ENCODE measurements at places on chromosomes 2 and 18. TPM values are rescaled to one million over a fixed set of nuclear protein-coding genes. Genes with fewer than 3 reads are reported as not detected.

SRSF7 gene
- 45.9 TPM for total RNA-seq

INPP5D gene
- total RNA-seq: 4.6 TPM

IL36G gene
- not detected for total RNA-seq

GAL3ST2 gene
- total RNA-seq: not detected

LINC00305 gene
- not detected for total RNA-seq

SULT1C4 gene
- 2.7 TPM for total RNA-seq

GPR155 gene
- total RNA-seq: 14.7 TPM

ATOH8 gene
- total RNA-seq: 25.8 TPM

APCDD1 gene
- total RNA-seq: 27.0 TPM

SOX11 gene
- total RNA-seq: 0.81 TPM

SRD5A2 gene
- not detected for total RNA-seq

VWA3B gene
- 0.32 TPM for total RNA-seq

B4GALT6 gene
- total RNA-seq: 7.4 TPM

AQP12B gene
- total RNA-seq: not detected

BCL11A gene
- total RNA-seq: 31.6 TPM

HOXD4 gene
- not detected for total RNA-seq

CRYGD gene
- not detected for total RNA-seq

TUBB6 gene
- total RNA-seq: 94.6 TPM

SOCS6 gene
- 22.4 TPM for total RNA-seq

TMEM247 gene
- not detected for total RNA-seq

PRKAG3 gene
- not detected for total RNA-seq

CBLN2 gene
- total RNA-seq: not detected

MROH2A gene
- total RNA-seq: not detected

CACNB4 gene
- total RNA-seq: 0.46 TPM

COLEC12 gene
- 9.1 TPM for total RNA-seq

VWC2L gene
- total RNA-seq: not detected

MARCHF4 gene
- not detected for total RNA-seq

SIGLEC15 gene
- total RNA-seq: not detected

TUBA3E gene
- total RNA-seq: 69.5 TPM

CAPN14 gene
- total RNA-seq: 0.32 TPM

NPHP1 gene
- total RNA-seq: 4.5 TPM

SIX3 gene
- not detected for total RNA-seq

KATNAL2 gene
- 3.0 TPM for total RNA-seq

PLB1 gene
- 1.8 TPM for total RNA-seq

HRH4 gene
- total RNA-seq: not detected

MDH1B gene
- total RNA-seq: 0.54 TPM

TLK1 gene
- total RNA-seq: 27.5 TPM

EFR3B gene
- total RNA-seq: 3.8 TPM

AFF3 gene
- 7.6 TPM for total RNA-seq

SLC38A11 gene
- total RNA-seq: 0.48 TPM

ARHGAP15 gene
- 5.4 TPM for total RNA-seq

FAHD2B gene
- 31.8 TPM for total RNA-seq

ASAP2 gene
- 10.7 TPM for total RNA-seq

FEV gene
- total RNA-seq: not detected

PRKCE gene
- total RNA-seq: 12.5 TPM

TCF7L1 gene
- 9.3 TPM for total RNA-seq

MATN3 gene
- total RNA-seq: 0.16 TPM

CYTIP gene
- 1.1 TPM for total RNA-seq

Measured in Right ventricle myocardium superior (tissue), 1 donor.